ENCODE measurements at places on chromosomes 1 and 21.

DNA sequence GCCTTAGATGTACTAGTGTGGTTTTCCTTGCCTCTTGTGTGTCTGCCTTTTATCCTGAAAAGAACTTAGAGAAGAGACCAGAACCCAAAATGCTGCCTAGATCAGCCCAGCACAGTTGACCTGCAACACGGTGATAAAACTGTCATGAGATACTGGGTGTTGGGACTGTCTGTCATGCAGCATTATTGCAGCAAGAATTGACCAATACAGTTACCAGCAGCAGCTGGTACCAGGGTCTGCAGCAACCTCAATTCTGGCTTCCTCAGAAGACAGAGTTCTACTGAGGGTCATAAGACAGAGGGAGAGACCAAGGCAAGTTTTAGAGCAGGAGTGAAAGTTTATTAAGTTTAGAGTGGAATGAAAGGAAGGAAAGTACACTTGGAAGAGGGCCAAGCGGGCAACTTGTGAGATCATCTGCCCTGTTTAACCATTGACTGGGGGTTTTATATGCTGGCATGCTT lies 182.0 kb downstream of the DYRK1A start:
- DNase-seq: no peak

GRCh38 chr21:34574601-34575529 lies 40.0 kb downstream of the RCAN1 start:
- no peak for DNase-seq

GRCh38 chr1:60904099-60904851 lies 178.1 kb upstream of the NFIA start:
- no peak for DNase-seq

GRCh38 chr21:31932470-31932764 lies 59.6 kb downstream of the HUNK start:
- DNase-seq: no peak

- DNase-seq: no peak
Measured at GRCh38 chr1:206467915-206468314, 2.4 kb upstream of the IKBKE start.

DNA sequence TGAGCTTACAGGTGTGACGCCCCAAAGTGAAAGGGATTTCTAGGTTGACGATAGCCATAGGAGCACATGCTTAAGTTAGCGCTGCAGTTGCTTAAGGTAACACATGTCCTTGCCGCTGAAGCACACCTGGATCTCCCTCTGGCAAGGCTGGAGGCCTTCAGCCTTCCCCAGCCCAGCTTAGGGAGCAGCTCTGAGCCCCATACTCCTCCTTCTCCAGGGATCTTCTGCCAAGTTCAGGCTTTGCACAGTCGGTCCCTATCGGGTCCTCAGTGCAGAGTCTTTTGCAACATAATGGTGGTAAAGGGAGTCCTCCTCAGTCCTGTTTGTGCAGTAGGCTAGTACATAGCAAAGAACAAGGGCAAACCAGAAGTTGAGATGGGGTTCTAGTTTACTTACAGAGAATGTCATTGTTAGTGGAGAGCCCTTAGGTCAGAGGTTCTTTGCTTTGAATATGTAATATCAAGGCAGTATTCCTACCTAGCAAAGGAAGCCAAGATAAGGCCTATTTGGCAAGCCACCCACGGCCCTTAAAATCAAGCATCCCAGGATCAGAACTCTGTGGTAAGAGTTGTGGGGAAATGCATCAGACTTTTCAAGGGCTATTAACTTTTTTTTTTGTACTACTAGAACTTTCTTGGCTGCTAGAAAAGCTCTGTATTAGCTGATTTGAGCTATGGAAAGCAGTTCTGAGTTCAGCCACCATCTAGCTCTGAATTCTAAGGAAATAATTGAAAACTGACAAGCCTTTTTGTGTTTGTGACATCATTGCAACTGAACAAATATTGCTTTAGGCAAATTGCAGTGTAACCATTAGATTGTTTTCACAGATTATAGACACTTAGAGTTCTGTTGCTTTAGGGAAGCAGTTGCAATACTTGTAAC lies 1.4 kb downstream of the EVA1C start:
- DNase-seq: no peak

DNA sequence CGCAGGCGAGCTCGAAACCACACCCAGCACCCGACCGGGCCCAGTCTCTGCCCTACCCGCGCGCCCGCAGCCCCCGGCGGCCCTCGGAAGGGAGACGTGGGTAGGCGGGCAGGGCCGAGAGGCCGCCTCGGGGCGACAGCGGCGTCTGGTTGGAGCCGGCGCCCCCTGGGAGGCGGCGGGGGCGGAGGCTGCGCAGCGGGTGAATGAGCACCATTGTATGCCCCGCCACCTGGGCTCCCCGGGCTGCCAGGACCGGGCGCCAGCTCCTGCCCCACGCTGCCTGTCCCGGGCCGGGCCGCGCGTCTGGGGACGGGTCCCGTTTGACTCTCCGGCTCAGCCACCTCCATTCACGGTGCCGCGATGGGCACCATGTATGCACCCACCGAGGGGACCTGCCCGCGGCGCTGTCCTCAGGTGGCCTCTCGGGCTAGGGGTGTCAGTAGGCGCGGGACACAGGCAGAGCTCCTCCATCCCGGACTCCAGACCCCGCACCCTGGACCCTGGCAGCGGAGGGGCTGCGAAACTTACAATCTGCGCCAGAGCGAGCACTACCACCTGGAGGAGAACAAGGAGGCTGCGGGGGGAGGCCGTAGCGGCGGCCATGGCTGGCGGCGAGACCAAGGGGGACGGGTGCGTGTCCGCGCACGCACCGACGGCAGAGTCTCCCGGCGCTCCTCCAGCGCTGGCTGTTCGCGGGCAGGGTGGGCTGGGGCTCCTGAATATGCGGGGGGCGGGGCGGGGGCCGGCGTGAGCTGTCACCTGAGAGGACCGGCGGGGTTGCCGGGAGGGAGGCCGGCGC lies at the start of gene COL9A2:
Gene COL9A2, minus strand, starts transcription at position 692 of the 799 bp plus-strand sequence. Its CDS starts 89 bp downstream, at position 603.
- peak; percentile 52 for DNase-seq

DNA sequence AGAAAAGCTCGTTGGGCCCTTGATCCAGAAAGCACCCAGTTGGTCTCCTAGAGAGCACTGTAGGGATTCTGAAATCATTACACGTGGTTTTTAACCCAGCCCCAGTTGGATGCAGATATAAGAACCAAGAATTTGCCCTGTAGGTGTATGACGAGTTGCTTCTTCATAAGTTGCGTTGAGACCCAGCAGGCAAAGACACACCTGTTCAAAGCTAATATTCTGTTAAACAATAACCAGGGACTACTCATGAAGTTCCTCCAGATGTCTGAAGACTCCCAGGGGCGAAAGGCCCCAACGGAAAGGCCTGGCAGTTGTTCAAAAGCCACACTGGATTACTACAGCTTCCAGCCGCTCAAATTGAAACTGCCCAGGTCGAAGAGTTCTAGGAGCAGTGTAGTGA lies 88.6 kb upstream of the HNRNPU start:
- DNase-seq: no peak

DNA sequence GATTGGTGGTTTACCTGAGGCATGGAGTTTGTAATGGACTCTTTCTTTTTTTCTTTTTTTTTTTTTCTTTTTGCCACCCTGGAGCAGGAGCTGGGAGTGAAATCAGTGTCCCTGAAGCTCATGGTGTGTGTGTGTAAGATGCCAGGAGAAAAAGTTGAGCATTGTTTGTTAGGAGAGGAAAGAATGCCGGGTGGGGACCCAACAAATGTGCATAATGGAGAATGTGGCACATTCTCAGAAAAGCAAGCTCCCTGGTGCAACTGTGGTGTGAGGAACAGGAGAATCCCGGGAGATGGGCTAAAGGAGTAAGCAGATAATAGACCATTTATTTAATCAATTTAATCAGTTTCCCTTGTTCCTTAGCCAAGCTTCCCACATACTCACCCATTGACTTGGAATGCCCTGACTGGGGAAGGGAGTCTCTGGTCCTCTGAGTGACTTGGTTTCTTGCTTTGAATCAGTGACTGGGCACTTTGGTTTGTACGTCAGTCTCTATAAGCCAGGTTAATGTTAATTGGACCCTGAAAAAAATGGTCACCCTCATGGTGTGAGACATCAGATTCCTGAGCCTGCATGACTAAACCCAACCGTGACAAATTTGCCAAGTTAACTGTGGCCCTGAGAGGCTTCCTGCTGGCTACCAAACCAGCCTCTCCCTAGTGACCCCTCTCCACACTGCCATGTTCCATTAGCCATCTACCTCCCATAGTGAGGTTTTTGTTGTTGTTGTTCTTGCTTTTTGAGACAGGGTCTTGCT lies 43.9 kb upstream of the ITPKB start:
- DNase-seq: no peak

- DNase-seq: no peak
Measured at GRCh38 chr1:107526524-107527198, 385.8 kb downstream of the NTNG1 start.

DNA sequence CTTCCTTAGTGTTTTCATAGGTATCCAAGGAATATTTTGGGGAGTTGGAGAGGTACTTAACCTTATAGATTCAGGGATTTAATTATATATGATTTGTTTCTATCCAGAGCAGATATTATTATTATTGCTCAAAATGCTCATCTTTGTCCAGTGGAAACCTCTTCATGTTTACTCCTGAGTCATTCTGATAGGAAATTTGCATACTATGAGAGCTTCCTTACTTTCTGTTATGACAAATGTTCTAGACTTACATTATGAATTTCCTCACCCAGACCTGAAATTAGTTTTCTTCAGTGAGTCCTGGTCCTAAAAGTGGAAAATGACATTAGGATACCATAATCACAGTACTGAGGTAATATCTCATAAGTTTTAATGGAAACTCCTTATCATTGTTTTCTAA lies 57.5 kb upstream of the PLPPR5 start:
- no peak for DNase-seq

- DNase-seq: no peak
Measured at GRCh38 chr1:119083479-119083878, 57.0 kb downstream of the WARS2 start.

- DNase-seq: no peak
Measured at GRCh38 chr21:40043423-40043822, 176.2 kb downstream of the PCP4 start.

DNA sequence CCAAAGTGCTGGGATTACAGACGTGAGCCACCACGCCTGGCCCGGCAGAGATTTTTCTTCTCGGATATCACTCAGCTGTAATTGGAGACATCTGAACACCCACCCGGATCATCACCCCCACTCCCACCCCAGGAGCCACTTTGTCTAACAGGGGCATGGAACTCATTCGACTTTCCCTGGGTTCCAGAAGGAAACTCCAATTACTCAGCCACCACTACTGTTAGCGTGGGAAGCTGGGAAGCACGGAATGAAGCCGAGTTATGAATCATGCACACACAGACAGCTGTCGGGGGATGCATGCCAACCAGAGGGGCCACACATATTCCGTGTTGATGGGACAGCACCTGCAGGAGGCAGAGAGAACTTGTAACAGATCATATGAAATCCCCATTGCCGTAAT lies 85.2 kb downstream of the HLCS start:
- DNase-seq: no peak

All from activated naive CD4-positive, alpha-beta T cell (primary cell).